ENCODE measurements at places on chromosomes 3 and 15. TPM values are rescaled to one million over a fixed set of nuclear protein-coding genes. Genes with fewer than 3 reads are reported as not detected.

The ADAMTS7 gene
- total RNA-seq = 0.28 TPM

- H3K36me3 ChIP-seq = peaks cover 63% of the 10 kb centered on the region
- H3K4me3 ChIP-seq = no peak overlapping the region
- H3K4me1 ChIP-seq = peaks cover 69% of the 10 kb centered on the region
- no peak overlapping the region for H3K27ac ChIP-seq
- DNase-seq = no peak
- H3K27me3 ChIP-seq = no peaks in the 10 kb centered on the region
These were observed 226.8 kb upstream of the BHLHE40 start for GRCh38 chr3:4752201-4753072.

- H3K4me3 ChIP-seq = no peak overlapping the region
- peaks cover 8% of the 10 kb centered on the region for H3K27me3 ChIP-seq
- H3K36me3 ChIP-seq = no peaks in the 10 kb centered on the region
- H3K27ac ChIP-seq = no peak overlapping the region
These were observed 5.3 kb upstream of the ALPK3 start for GRCh38 chr15:84811828-84812227.

The ANKRD63 gene
- total RNA-seq = not detected

GRCh38 chr3:129295286-129295685 lies 16.6 kb downstream of the HMCES start:
- H3K36me3 ChIP-seq = peaks cover 35% of the 10 kb centered on the region
- no peaks in the 10 kb centered on the region for H3K4me1 ChIP-seq
- DNase-seq = no peak
- no peaks in the 10 kb centered on the region for H3K27me3 ChIP-seq
- no peak overlapping the region for H3K4me3 ChIP-seq

DNA sequence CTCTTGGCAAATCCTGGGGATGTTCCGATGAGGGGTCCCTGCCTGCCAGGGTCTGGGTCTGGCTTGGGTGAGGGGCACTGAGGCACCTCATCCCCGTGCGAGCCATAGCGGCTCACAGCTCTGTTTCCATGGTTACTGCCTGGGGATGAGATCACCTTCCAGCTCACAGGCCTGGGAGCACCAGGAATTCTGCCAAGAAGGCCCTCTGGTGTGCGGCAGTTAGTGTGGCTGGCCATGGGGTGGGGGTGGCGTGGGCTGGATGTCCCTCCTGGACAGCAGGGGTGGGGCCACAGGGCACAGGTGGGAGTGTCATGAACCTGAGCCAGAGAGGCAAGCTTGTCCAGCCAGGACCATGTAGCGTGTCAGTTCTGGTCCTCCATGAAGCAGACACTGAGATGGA lies 22.1 kb upstream of the PRR23E start:
- peaks cover 12% of the 10 kb centered on the region for H3K27me3 ChIP-seq
- no peak overlapping the region for H3K4me3 ChIP-seq
- no peak for DNase-seq
- H3K4me1 ChIP-seq = no peaks in the 10 kb centered on the region
- H3K27ac ChIP-seq = no peak overlapping the region
- no peaks in the 10 kb centered on the region for H3K36me3 ChIP-seq

The MESP1 gene
- total RNA-seq = 5.1 TPM

DNA sequence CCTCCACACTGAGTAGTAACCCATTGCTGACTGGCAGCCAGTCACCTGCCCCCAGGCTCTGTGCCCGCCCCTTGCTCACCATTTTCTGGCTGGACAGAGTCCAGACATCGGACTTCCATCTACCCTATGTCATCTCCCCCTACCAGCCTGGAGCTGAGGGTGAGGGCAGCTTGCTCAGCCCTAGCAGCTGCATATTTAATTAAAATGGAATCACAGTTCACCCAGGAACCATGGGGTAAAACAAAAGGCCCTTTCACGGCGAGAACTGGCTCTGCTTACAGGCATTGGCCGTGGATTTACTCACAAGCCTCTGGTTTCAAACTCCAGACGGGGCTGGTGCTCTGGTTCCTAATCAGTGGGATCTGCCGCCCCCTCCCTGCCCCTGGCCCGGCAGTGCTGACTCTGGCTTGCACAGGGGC lies 94.9 kb upstream of the ATP2B2 start:
- H3K4me1 ChIP-seq = peaks cover 26% of the 10 kb centered on the region
- peaks cover 26% of the 10 kb centered on the region for H3K27me3 ChIP-seq
- no peak overlapping the region for H3K4me3 ChIP-seq
- no peak for DNase-seq

DNA sequence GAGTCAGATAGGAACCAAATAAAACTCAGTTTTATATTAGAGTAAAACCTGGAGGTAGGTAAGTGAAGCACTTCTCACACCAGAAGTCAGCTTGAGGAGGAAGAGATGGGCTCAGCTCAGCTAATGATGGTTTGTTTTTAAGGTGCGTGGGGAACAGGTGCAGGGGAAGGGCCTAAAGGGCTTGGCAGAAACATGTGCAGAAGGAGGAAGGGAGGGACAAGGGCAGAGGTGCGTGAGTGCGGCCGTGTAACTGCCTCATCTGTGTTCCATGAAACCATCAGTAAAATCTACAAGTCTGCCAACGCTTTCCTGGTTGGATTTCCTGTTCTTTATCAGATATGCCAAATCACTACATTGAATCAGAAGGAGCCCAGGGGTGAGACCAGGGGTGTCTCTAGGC lies 19.9 kb downstream of the FYCO1 start:
- H3K27me3 ChIP-seq = no peaks in the 10 kb centered on the region
- peaks cover 92% of the 10 kb centered on the region for H3K4me1 ChIP-seq
- DNase-seq = no peak
- H3K36me3 ChIP-seq = peaks cover 73% of the 10 kb centered on the region

The ZNF80 gene
- 4.5 TPM for total RNA-seq

- no peak overlapping the region for H3K27ac ChIP-seq
- peaks cover 7% of the 10 kb centered on the region for H3K27me3 ChIP-seq
- H3K4me1 ChIP-seq = no peaks in the 10 kb centered on the region
- no peaks in the 10 kb centered on the region for H3K36me3 ChIP-seq
- no peak for DNase-seq
These were observed 67.3 kb downstream of the THSD4 start for GRCh38 chr15:71182522-71182921.

DNA sequence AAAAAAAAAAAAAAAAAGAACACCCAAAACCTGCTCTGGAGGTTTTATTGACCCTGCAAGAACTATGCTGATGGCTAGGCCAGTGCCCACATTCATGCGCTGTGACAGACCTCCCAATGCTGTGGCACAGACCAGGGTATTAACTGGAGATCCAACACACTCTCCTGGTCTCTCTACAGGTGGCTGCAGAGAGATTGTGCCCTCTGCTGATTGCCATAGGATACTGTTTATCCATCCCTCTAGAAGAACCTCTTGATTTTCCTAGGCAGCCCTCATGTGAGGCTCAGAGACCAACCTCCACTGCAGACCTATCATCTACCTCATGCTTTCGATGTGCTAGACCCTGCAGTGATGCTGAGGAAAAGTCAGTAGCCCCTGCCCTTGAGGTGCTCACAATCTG lies 125.5 kb upstream of the TRIM42 start:
- H3K27ac ChIP-seq = no peak overlapping the region
- no peaks in the 10 kb centered on the region for H3K4me1 ChIP-seq
- DNase-seq = no peak
- H3K36me3 ChIP-seq = no peaks in the 10 kb centered on the region

DNA sequence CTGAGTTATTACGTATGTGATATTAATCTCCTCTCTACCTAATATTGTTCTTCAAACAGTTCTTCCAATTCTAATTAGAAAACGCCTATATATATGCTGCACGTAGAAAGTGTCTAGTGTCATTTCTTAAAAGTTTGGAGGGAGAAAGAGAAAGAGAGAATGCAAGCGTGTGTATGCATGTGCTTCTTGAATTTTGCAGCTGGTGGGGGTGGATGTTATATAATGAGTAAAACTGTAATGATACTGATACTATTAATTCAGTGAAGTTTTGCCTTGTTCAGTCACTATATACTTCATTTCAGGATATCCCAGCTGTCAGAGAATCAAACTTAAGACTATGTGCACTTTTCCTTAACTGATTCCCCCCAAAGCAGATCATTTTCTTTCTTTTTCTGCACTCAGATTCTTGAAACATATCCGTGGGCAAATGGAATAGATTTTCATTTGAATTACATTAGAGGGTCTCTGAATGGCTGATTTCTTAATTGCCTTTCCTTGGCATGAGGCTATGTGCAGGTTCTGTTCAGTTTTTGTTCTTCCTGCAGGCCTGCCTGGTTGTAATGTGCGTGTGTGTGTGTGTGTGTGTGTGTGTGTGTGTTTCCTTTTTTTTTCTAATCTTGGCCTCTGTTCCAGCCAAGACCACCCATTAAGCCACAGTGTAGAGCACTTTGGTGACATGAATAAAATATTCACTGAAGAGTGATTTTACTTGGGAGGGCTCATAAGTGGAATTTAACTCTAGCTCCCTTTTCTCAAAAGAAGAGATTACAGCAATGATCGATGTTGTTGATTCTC lies 617.5 kb downstream of the RBMS3 start:
- H3K36me3 ChIP-seq = no peaks in the 10 kb centered on the region
- no peak overlapping the region for H3K4me3 ChIP-seq
- H3K4me1 ChIP-seq = no peaks in the 10 kb centered on the region
- no peak overlapping the region for H3K27ac ChIP-seq
- no peak for DNase-seq

The PCNP gene
- total RNA-seq = 138 TPM

The A4GNT gene
- total RNA-seq = not detected

DNA sequence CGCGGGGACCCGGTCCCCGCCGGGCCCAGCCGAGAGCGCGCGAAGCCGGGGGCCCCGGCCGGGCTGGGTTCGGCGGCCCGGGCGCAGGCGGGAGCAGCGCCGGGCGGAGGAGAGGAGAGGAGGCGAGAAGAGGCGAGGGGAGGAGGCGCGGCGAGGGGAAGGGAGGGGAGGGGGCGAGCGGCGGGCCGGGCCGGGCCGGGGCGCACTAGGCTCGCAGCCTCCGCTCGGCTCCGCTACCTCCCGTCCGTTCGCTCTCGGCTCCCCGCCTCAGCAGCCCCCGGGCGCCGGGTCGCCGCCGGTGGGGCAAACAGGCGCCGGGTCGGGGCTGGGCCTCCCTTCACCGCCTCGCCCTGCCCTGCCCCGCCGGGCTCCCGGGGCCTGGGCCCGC lies 351 bp downstream of the INSYN1 start:
- H3K36me3 ChIP-seq = no peaks in the 10 kb centered on the region
- no peak overlapping the region for H3K4me3 ChIP-seq
- no peak overlapping the region for H3K27ac ChIP-seq
- DNase-seq = no peak
- H3K4me1 ChIP-seq = no peaks in the 10 kb centered on the region
- H3K27me3 ChIP-seq = peaks cover 53% of the 10 kb centered on the region

GRCh38 chr3:10398341-10398740 lies 77.4 kb upstream of the SEC13 start:
- no peaks in the 10 kb centered on the region for H3K27me3 ChIP-seq
- H3K4me1 ChIP-seq = peaks cover 16% of the 10 kb centered on the region
- no peak for DNase-seq
- H3K4me3 ChIP-seq = no peak overlapping the region
- no peak overlapping the region for H3K27ac ChIP-seq

The LZTFL1 gene
- total RNA-seq = 6.1 TPM

GRCh38 chr3:69445024-69445423 lies 59.1 kb upstream of the FRMD4B start:
- H3K27me3 ChIP-seq = peaks cover 15% of the 10 kb centered on the region
- no peak overlapping the region for H3K27ac ChIP-seq
- no peaks in the 10 kb centered on the region for H3K36me3 ChIP-seq
- no peak for DNase-seq
- no peak overlapping the region for H3K4me3 ChIP-seq
- H3K4me1 ChIP-seq = no peaks in the 10 kb centered on the region

GRCh38 chr15:67064607-67065530 lies 533 bp upstream of the SMAD3 start:
- peak overlapping the region; percentile 10 for H3K27ac ChIP-seq
- peaks cover 18% of the 10 kb centered on the region for H3K27me3 ChIP-seq
- DNase-seq = peak; percentile 53
- H3K4me1 ChIP-seq = peaks cover 42% of the 10 kb centered on the region
- peak overlapping the region; percentile 97 for H3K4me3 ChIP-seq

- no peaks in the 10 kb centered on the region for H3K36me3 ChIP-seq
- no peak for DNase-seq
- H3K4me1 ChIP-seq = no peaks in the 10 kb centered on the region
- H3K4me3 ChIP-seq = no peak overlapping the region
- no peaks in the 10 kb centered on the region for H3K27me3 ChIP-seq
These were observed 165.0 kb upstream of the SUCLG2 start for GRCh38 chr3:67819447-67819846.

GRCh38 chr3:122214711-122215110 lies 31.2 kb downstream of the CASR start:
- H3K27ac ChIP-seq = no peak overlapping the region
- H3K36me3 ChIP-seq = no peaks in the 10 kb centered on the region
- peaks cover 56% of the 10 kb centered on the region for H3K27me3 ChIP-seq
- no peak for DNase-seq
- H3K4me1 ChIP-seq = no peaks in the 10 kb centered on the region

- peaks cover 66% of the 10 kb centered on the region for H3K36me3 ChIP-seq
- H3K4me3 ChIP-seq = peak overlapping the region; percentile 71
- DNase-seq = peak; percentile 95
- no peaks in the 10 kb centered on the region for H3K27me3 ChIP-seq
These were observed 144.8 kb upstream of the BHLHE40 start for GRCh38 chr3:4834403-4834866.

GRCh38 chr3:177525987-177526712 lies 328.9 kb upstream of the TBL1XR1 start:
- no peak overlapping the region for H3K27ac ChIP-seq
- H3K4me1 ChIP-seq = peaks cover 14% of the 10 kb centered on the region
- peaks cover 4% of the 10 kb centered on the region for H3K36me3 ChIP-seq
- DNase-seq = no peak
- H3K27me3 ChIP-seq = no peaks in the 10 kb centered on the region

DNA sequence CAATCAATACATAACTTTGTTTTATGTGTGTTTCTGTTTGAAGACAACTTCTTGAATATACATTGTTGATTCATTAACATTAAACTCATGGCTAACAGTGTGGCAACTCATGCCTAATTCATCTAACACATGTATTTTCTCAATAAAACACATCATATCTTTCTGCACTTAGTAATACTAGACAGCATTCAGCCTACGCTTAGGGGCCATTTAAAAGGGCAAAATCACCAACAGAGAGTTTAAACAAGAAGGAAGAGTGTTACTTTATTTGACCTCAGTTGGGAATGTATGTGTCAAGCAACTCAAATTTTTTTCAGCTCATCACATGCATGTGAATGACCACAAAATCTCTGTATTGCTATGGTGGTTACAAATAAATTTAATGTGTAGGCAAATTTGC lies 128.8 kb upstream of the AADACL2 start:
- no peaks in the 10 kb centered on the region for H3K4me1 ChIP-seq
- no peak overlapping the region for H3K4me3 ChIP-seq
- peaks cover 7% of the 10 kb centered on the region for H3K27me3 ChIP-seq
- no peaks in the 10 kb centered on the region for H3K36me3 ChIP-seq
- DNase-seq = no peak
- H3K27ac ChIP-seq = no peak overlapping the region

DNA sequence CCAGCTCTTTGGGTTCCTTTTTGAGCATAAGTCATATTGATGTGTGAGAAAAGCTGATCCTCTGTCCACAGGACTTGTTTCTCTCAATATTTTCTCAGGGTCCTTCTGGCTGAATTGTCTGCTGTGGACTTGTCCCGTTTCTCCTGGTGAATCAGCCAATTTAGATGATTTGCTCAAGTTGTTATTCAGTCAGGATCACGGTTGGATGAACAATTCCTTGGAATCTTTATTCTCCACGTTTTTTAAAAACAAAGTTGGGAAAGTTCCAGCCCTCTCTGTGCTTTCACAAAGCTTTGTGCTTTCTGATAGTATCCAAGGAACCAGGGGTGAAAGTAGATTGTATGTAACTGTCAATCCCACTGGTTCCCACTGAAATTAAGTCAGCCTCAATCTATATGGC lies 61.3 kb downstream of the LRRC3B start:
- no peaks in the 10 kb centered on the region for H3K4me1 ChIP-seq
- no peak overlapping the region for H3K27ac ChIP-seq
- H3K27me3 ChIP-seq = no peaks in the 10 kb centered on the region
- H3K4me3 ChIP-seq = no peak overlapping the region
- no peak for DNase-seq

- H3K4me1 ChIP-seq = peaks cover 43% of the 10 kb centered on the region
- H3K27me3 ChIP-seq = no peaks in the 10 kb centered on the region
- H3K36me3 ChIP-seq = peaks cover 11% of the 10 kb centered on the region
These were observed 5.1 kb downstream of the PDCD10 start for GRCh38 chr3:167729591-167729990.
